ENCODE measurements at places on chromosomes 13 and 19. TPM values are rescaled to one million over a fixed set of nuclear protein-coding genes. Genes with fewer than 3 reads are reported as not detected.

Gene LHB
- not detected for total RNA-seq

Gene PRR20E
- not detected for total RNA-seq

Gene CKAP2
- total RNA-seq = 7.0 TPM

Gene CEACAM20
- total RNA-seq = not detected

Gene ANKRD24
- 0.90 TPM for total RNA-seq

Gene ZSWIM4
- 3.2 TPM for total RNA-seq

Gene HIF3A
- 18.8 TPM for total RNA-seq

Gene CEACAM5
- not detected for total RNA-seq

Gene OR7C2
- total RNA-seq = not detected

Gene ALOX5AP
- not detected for total RNA-seq

Gene MYH14
- total RNA-seq = not detected

Gene SLC5A5
- total RNA-seq = not detected

Gene NCCRP1
- total RNA-seq = not detected

All from cardiac atrium fibroblast (primary cell).